ENCODE measurements at places on chromosomes 6 and 20. TPM values are rescaled to one million over a fixed set of nuclear protein-coding genes. Genes with fewer than 3 reads are reported as not detected.

The VNN1 gene
- not detected for total RNA-seq

The PRSS35 gene
- 26.6 TPM for total RNA-seq

The POPDC3 gene
- 10.9 TPM for total RNA-seq

The SCRT2 gene
- total RNA-seq = 28.0 TPM

The SYNGAP1 gene
- 75.1 TPM for total RNA-seq

All from glutamatergic neuron (in vitro differentiated cells).